ENCODE measurements at places on chromosomes 4 and X.

- DNase-seq, result no peak
These were observed 75.2 kb downstream of the JAKMIP1 start for GRCh38 chr4:6125103-6125651.

DNA sequence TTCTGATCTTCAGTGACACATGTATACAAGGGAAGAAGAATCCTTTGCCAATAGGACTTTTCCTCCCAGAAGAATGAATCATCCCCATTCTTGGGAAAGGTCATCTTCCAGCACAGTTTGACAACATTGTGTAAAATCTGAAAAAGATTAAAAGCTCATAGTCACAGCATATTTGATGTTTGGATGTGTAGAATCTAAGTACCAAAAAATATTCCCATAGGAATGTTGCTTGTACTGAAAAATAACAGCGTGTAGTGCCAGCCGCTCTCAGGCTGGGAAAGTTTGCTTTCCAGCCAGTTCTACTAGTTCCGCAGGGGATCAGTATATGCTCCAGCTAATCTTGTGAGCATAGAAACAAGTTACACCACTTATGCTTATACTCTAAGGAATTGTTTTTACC, 74.7 kb upstream of the IL13RA1 start:
- DNase-seq, result no peak

GRCh38 chr4:17709763-17710068, 71.7 kb downstream of the FAM184B start:
- no peak for DNase-seq

DNA sequence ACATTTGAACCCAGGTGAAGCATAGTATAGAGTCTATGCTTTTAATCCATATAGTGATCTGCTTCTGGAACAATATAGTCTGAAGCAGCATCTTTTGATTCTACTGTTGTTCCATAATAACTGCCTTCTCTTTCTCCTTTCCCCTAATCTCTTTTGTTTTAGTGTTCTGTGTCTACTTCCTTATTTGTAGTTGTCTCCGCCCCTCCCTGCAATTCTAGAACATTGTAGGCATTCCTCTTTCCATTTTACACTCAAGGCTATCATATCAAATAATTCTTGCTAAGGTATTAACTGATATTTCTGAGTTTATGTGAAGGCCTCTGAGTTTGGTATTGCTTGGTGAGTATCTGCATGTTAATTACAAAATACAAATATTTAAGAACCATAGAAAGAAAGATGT, 11.6 kb downstream of the BLTP1 start:
- DNase-seq, result no peak

GRCh38 chr4:5024673-5025072, 5.4 kb upstream of the CYTL1 start:
- no peak for DNase-seq

DNA sequence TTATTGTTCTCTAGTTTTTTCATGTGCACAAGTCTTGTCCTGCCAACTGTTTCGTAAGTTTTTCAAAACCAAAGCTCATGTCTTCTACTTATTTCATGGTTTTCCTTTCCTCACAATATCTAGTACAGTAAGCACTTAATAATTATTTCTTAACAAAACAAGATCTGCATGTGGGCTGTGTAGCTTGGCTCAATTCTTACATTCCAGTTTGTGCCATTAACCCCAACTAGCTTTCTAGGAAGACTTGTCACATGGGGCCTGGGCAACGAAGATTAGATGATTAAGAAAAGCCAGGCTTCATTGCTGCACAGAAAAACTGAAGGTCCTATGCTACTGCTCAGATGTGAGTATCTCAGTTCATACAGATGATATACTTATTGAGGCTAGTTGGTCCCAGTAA, 155.3 kb upstream of the TEX13A start:
- DNase-seq, result no peak

GRCh38 chr4:26208237-26208994, 112.4 kb upstream of the RBPJ start:
- no peak for DNase-seq

DNA sequence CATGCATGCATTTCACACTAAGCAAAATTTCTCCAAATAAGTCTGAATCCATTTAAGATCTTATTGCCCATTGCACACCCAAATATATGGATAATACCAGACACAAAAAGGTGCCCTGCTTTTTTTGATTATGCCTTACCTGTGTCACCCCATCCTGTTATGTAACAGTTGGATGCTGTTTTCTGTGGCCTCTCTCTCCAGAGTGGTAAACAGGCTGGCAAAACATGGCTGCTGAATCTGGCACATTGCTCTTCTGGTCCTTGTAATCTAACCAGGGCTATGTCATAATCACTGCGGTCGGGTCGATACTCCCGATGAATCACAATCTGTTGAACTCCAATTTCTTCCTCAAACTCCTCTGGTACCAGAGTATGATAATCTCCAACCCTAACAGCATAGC, 70.1 kb downstream of the PRSS12 start:
- DNase-seq, result no peak

- DNase-seq, result no peak
These were observed 24.2 kb downstream of the HAUS3 start for GRCh38 chr4:2217726-2218125.

DNA sequence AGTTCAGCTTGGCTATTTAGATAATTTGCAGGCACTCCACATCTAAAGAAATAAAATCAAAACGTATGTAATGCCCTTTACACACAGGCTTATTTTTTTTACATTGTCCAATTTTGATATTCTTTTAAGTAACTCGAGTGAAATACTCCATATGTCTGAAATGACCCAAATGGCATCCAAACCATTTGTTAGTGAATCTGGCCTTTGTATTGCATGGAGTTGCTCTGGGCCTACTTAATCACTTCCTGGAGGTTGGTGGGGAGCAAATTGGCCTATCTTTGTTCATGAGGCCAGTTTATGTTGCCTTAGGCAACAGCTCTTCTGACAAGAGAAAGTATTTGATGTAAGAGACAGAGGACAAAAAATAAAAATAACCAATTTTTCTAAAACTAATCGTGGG, 47.6 kb upstream of the TMEM131L start:
- DNase-seq, result no peak

DNA sequence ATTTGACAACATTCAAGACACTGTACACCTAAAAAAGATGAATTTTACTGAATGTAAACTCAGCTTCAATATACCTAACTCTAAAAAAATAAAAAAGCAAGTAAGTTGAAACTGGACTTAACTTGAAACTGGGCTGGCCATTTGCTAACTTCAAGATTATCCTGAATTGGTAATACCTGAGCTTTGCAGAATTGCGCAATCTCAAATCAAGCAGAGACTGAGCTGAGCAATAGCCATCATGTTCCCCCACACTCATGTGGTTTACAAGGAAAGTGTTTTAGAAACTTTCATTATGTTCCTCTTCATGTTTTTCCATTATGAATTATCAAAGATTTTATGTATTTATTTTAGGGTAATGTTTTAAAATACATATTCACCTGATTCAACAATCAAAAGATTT, 38.7 kb downstream of the ANXA5 start:
- DNase-seq, result no peak

DNA sequence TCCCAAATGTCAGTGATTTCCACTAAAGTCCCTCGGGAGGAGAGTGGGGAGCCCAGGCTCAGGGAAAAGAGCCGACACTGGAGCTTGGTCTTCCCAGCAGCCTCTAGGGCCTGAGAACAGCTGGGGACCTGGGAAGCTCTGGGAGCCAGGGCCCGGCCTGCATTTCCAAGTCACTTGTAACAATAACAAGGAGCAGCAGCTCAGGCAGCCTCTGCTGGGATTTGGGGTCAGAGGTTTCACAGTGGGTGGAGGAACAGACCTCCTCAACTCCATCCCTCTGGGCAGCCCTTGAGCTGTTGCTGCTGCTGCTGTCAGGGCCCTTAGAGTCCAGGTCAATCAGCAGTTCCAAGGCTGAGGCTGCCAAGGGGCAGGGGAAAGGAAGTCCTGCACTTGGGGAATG, 11.1 kb downstream of the STARD8 start:
- no peak for DNase-seq

- no peak for DNase-seq
These were observed 145.2 kb upstream of the SFRP2 start for GRCh38 chr4:153933915-153934687.

GRCh38 chr4:169945636-169946035, 80.6 kb downstream of the MFAP3L start:
- DNase-seq, result no peak

DNA sequence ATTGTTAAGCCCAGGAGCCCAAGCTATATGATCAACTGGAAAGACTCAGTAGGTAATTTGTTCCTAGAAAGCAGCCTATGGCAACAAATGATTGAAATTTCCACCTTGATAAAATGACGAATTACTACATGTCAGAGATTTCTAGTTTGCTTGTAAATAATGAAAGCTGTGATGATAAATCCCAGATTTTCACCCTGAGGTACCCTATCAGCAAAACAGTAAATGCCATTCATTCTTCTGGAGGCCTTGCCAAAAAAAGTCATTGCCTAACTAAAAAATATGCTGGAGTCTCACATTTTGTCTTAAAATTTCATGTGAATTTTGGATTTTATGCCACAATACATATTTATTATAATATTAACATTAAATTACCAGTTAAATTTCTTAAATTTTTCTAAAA, 71.3 kb downstream of the PPEF2 start:
- DNase-seq, result no peak

GRCh38 chr4:8141935-8142334, 16.7 kb downstream of the ABLIM2 start:
- DNase-seq, result no peak

DNA sequence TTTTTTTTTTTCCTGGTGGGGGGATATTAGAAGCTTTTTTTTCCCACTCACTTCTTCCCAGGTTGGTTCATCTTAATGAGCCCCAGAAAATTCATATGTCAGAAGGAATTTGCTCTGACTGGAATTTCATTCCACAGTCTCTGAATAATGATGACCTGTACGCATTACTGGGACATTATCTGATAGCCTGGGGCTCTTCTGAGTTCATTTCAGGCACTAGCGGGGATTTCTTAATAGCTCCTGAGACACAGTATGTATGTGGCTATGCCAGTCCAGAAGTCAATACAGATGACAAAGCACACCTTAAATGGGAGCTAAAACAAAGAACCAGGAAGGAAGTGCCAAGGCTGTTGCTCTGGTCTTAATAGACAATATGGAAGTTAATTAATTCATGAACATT, 295.2 kb upstream of the IGFBP7 start:
- DNase-seq, result no peak

- DNase-seq, result no peak
These were observed 824 bp upstream of the UGDH start for GRCh38 chr4:39528061-39528465.

DNA sequence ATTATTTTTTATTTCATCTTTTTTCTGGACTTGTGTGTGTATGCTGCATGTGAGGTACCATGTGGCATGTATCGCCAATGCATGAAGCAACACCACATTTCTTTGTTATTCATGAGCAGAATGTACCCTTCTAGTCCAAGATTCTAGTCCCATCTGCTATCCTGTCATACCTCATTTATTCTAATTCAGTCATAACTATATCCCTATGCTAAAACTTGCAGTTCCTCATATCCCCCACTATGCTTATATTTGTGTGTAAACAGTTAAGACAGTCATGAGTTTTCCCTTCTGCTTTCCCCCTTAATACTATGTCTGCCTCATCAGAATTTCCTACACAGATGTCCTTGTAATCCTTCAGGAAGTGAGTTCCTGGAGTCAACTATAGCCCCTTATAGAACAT, 19.7 kb downstream of the OCRL start:
- DNase-seq, result no peak

DNA sequence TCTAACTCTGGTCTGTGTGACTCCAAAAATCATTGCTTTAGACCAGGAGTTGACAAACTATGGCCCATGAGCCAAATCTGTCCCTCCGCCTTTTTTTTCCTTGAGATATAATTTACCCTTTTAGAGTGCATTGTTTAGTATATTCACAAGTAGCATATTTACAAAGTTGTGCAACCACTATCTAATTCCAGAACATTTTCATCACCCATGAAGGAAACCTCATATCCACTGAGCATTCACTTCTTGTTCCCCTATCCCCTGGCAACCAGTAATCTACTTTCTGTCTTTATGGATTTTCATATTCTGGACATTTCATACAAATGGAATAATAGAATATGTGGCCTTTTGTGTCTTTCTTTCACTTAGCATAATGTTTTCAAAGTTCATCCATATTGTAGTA, 67.4 kb upstream of the CITED1 start:
- DNase-seq, result no peak

- DNase-seq, result no peak
These were observed 55.1 kb upstream of the NAP1L5 start for GRCh38 chr4:88752754-88753153.

- no peak for DNase-seq
These were observed 95.8 kb downstream of the ATXN3L start for GRCh38 chrX:13223868-13224567.

DNA sequence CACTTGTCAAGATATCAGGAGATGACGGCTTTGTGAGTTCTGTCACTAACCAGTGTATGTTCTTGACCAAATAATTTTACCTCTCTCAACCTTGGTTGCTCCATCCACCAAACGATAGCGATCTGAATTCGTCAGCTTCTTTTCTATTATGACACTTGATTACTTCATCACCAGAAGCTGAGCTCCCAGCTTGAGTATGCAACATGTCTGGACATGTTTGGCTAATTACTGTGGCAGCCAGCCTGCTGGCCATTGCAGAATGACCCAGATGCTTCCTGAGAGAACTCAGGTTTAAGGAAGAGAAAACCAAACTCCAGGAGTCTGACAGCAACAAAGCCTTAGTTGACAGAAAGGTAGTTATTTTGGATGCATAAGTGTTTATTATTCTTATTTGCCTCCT, 46.4 kb upstream of the PARM1 start:
- DNase-seq, result no peak

DNA sequence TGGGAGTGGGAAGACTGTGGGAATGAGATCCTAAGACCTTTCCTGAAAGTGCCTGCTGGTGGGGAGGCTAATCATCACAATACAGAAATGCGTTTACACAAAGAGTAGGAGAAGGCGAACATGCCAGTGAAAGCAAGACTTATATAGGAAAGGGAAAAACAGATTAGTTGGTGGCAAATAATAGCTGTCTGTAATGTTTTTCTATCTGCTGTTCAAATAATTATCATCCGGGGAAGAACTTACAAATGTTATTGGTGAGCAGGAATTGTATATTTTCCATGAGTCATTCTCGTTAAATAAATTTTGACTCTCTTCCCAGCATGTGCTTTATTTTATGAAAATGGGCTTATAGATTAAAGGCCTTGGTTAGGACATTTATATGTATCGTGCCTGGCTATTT, 196.5 kb downstream of the ARHGAP10 start:
- no peak for DNase-seq

DNA sequence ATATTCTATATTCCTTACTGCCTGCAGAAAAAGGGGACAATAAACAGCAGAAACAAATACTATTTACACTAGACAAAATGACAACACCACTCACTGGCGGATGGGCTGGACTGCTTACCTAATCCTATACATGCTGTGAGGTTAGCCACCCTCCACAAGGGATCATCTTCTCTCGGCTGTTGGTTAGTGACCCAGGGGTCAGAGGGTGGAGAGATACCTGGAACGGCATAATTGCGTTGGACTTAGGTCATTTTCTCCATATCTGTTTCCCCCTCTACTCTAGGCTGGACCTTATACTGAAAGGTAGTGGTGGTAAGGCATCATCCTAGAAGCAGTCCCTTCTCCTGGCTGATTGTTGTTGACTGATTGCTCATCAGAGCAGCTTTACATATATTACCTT, 286.8 kb upstream of the UGT8 start:
- no peak for DNase-seq

- no peak for DNase-seq
These were observed 74.3 kb upstream of the PPP2R3B start for GRCh38 chrX:460823-461640.

GRCh38 chr4:7031558-7032449, 11.4 kb upstream of the TADA2B start:
- DNase-seq, result peak; percentile 44
